Stimulated activated CD4-positive, alpha-beta T cell treated with anti-CD3 and anti-CD28 coated beads, Interleukin-4, amount 100 ng/mL, for 48 hours (primary cell): ENCODE measurements at places on chromosomes 2 and 18.

DNA sequence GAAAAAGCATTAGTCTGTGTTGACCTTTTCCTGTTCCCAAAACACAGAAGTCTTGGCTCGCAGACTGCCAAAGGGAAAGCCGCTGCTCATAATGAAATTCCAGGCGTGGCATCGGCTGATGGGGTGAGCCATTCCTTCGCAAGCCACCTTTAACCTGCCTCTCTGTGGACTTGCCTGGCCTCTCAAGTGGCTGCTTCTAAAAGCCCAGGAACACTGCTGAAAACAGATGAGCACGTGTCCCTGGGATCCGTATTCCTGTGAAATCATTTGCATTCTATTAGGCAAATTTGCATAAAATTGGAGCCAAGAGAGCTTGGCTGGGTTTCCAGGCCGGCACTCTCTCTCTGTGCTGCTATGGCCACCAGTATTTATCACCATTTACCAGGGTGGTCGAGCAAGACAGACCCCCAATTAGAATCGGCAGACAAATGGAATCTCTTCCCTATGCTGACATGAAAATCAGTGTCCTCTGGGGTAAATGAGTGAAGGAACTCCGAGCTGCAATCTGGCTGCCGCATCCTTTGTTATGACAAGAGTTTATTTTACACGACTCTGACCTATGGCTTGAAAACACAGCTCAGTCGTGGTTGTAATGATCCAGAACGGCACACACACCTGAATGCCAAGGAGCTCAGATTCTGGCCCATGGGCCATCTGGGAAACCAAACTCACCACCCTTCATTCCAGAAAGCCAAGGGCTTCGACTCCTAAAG lies 21.7 kb downstream of the BCL2 start:
- DNase-seq = no peak

- DNase-seq = no peak
These were observed 65.4 kb downstream of the PLA2R1 start for GRCh38 chr2:159996792-159997546.

DNA sequence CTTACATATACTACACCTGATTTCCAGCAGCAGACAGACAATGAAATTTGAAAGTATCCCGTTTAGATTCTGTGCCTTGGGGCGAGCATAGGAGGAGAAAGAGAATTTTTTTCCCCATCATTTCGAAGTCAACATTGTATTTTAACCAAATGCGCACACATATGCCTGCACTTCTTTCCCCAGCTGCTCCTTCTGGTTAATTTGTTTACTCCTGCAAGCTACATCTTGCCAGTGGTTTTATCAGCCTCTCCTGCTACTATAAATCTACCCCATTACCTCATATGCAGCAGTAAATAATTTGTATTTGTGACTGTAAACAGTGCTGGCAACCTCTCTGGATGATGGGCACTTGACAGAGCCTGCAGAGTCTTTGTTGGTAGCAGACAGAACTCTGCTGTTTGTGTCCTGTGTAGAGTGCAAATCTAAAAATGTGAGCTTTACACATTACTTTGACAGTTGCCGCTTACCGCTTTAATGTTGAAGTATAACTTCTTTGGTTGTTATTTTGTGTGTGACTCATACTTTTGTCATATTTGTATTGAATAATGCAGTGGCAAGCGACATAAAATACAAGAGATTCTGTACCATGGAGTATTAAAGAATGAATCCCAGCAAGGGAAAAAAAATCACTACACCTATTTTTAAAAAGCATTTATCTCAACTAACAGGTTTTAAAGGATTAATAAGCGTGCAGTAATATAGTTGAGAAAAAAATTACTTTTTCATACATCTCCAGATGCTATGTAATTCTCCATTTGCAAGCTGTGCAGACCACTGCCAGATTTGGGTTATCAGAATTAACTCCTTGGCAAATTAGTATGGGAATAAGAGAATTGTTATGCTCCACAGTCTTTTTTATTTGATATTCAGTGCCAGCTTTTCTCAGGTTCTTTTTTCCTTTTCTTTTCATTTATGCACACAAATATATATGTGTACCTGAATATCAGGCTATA lies 536.8 kb downstream of the XIRP2 start:
- DNase-seq = no peak

DNA sequence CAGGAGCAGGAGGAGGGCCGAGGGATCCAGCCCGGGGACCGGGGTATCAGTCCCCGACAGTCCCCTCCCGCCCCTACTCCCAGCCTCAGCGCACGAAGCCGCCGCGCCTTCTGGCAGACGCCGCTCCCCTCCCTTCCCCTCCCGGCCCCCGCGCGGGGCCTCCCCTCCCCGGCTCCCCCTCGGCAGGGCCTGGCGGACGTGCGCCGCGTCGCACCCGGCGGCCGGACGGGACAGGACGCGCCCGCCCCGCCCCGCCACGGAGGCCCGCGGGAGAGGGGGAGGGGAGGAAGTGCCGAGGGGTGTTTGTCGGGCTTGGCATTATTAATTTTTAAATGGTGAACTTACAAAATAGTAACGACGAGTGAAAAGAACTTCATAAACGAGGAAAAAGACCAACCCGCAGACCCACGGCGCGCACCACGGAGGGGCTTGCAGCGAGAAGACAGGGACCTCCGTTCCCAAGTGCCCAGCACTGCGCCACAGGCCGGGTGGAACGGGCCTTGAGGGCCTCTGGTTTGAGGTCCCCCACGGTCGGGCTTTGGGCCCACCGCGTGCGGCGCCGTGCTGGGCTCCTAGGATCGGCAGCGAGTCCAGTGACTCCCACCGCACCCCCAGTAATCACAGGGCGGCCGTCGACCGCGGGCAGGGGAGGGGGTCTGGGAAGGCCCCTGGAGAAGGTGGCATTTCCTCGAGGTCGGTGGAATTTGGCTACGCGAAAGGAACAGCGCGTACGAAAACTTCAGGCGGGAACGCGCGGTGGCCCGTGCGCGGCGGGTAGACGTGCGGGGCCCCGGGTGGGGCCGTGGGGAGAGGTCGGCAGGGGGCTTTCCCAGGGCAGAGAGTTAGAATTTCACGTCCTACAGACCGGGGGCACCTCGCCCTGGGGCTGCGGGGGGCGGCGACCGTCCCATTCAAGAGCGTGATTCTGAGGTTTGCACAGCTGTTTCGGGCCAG lies 954 bp upstream of the CTDSP1 start:
- DNase-seq = peak; percentile 56

- DNase-seq = no peak
These were observed 129.3 kb downstream of the GLI2 start for GRCh38 chr2:120864981-120865380.

GRCh38 chr2:178229927-178230326 lies 35.6 kb downstream of the OSBPL6 start:
- DNase-seq = no peak

DNA sequence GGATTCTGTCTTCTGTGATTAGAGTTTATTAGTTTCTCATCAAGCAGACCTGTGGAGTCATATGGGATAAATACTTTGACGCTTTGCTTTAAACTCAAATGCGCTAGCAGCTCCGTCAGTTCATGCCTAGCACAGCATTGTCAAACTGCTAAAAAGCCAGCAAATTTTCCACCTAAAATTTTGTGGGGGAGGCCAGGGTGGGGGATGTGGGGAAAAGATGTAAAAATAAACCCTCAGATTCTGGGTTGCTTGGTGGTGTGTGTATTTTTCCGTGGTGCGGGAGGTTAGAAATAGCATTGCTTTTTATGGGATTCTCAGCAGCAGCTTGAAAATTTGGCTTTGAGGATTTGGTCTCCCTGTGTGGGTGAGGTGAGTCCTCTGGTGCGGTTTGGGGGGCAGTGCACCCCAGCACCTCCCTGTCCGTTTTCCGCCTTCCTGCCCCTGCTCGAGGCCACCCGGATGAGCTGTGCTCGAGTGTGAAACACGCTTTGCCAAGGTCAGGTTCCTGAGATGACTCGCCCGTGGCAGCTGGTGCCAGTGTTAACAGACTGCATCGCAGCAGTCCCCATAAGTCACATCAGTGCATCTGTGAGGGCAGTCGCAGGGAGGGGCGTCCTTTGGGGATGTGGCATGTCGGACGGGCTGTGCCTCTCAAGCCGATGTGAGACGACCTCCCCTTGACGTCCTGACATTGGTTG lies 65.9 kb downstream of the LDLRAD4 start:
- DNase-seq = peak; percentile 37

GRCh38 chr2:75053484-75054112 lies 95.2 kb downstream of the POLE4 start:
- no peak for DNase-seq

GRCh38 chr18:56001576-56001975 lies 413.6 kb upstream of the TCF4 start:
- no peak for DNase-seq

DNA sequence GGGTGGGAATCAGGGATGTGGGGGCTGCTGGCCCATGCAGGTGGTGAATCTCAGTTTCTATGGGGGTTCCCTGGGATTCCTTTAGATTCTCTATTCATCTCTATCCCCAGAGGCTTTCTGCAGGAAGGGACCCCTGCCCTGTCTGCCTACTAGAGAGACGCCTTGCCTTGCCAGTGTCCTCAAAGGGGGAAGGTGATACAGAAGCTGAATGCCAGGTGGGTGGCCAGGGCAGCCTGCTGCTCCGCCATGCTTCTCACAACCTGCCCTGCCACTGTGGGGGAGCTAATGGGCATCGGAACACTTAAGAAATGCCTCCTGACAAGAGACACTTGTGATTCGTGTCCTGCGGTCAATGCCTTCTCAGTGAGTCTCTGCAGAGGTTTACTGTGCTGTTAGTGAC lies 368.4 kb downstream of the EN1 start:
- DNase-seq = no peak

DNA sequence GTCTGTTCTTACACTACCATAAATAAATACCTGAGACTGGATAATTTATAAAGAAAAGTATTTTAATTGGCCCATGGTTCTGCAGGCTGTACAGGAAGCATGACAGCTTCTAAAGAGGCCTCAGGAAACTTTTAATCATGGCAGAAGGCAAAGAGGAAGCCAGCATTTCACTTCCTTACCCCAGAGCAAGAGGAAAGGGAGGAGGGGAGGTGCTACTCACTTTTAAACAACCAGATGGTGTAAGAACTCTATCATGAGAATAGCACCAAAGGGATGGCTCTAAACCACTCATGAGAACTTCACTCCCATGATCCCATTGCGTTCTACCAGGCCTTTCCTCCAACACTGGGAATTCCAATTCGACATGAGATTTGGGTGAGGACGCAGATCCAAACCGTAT lies 344.4 kb upstream of the SLC39A10 start:
- DNase-seq = no peak

GRCh38 chr2:168035458-168035857 lies 211.9 kb downstream of the STK39 start:
- DNase-seq = no peak

GRCh38 chr18:45103319-45104048 lies 422.8 kb downstream of the SETBP1 start:
- DNase-seq = no peak
